Activated CD4-positive, alpha-beta T cell treated with anti-CD3 and anti-CD28 coated beads, Interleukin-2, Interleukin-6, amounts not matched to agents 100 ng/mL and 50 ng/mL, durations not matched to agents 16 hours and 8 hours (primary cell): ENCODE measurements at places on chromosomes 5 and 9.
A peak's percentile ranks its signal among the peaks of the same experiment; 100 is the strongest.

- DNase-seq: no peak
Measured at GRCh38 chr9:81575956-81576355, 113.4 kb downstream of the TLE1 start.

- peak; percentile 60 for DNase-seq
Measured at GRCh38 chr5:73902327-73903051, 276.5 kb downstream of the ARHGEF28 start.

DNA sequence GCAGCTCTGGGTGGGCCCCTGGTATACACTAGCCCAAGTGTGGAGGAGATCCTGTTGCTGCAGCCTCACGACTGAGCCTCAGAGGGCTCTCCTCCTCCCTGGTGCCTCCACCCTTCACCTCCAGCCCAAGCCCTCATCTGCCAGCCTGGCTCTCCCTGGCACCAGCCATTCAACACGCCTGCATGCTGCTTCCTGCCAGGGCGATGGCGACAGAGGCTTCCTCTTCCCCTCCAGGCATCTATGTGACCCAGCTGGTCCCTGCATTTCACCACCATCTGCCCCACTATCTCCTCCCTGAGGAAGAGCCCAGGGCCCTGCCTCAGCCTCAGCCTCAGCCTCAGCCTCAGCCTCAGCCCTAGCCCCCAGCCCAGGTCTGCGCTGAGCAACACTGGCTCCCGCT, 54.8 kb upstream of the ANGPTL2 start:
- no peak for DNase-seq

- no peak for DNase-seq
Measured at GRCh38 chr9:98833090-98833956, 25.9 kb downstream of the GALNT12 start.

GRCh38 chr5:113617191-113617796, 103.8 kb downstream of the YTHDC2 start:
- DNase-seq: no peak

DNA sequence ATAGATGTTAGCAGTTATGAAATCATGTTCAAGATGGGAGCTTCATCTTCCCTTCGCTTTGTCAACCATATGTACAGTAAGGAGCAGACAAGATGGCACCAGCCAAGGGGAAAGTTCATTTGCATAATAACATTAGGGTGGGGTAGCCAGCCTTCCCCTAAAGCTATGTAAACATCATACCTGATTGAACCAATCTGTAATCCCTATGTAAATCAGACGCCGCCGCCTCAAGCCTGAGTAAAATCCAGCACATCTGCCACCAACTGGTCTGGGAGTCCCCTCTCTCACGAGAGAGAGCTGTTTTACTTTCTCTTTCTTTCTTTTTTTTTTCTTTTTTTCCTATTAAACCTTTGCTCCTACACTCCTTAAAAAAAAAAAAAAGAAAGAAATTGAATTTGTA, 30.8 kb upstream of the REEP2 start:
- DNase-seq: peak; percentile 63

GRCh38 chr9:34929506-34930102, 28.5 kb upstream of the PHF24 start:
- peak; percentile 30 for DNase-seq

- no peak for DNase-seq
Measured at GRCh38 chr9:87290241-87291052, 207.2 kb upstream of the DAPK1 start.

- DNase-seq: no peak
Measured at GRCh38 chr5:177484902-177485549, 11.6 kb upstream of the DBN1 start.

DNA sequence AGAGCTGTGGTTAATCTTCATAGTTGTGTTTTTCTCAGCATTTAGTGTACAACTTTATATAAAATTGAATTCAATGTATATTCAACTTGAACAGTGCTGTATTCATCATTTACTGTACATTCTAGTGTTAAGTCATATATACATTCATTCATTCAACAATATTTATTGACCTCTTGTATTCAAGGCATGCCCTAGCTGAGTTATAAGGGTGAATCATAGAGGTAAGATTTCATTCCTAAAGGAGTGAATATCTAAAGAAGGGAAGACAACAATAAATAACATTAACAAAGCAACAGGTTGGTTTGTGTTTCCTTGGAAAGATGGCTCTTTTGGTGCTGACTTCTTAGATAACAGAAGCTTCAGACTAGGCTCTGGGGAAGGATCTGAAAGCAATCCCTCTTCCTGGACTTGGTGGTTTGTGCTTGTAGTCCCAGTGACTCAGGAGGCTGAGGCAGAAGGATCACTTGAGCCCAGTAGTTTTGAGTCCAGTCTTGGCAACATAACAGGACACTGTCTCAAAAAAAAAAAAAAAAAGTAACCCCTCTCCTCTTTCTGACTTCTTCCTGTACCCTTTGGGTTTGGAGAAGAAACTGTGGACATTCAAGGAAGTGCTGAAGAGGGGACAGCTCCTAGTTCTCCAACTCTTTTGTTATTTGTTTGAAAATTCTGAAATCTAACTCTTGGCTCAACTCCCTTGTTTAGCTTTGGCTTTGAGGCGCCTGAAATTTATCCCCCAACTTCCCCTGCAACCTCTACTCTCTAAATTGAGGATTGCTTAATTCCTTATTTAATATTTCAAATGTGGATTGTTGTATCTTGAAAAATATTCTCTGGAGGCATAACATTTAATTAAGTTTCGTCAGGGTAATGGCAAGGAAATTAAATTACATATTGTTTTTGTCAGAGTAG, 80.2 kb downstream of the OSTF1 start:
- no peak for DNase-seq

DNA sequence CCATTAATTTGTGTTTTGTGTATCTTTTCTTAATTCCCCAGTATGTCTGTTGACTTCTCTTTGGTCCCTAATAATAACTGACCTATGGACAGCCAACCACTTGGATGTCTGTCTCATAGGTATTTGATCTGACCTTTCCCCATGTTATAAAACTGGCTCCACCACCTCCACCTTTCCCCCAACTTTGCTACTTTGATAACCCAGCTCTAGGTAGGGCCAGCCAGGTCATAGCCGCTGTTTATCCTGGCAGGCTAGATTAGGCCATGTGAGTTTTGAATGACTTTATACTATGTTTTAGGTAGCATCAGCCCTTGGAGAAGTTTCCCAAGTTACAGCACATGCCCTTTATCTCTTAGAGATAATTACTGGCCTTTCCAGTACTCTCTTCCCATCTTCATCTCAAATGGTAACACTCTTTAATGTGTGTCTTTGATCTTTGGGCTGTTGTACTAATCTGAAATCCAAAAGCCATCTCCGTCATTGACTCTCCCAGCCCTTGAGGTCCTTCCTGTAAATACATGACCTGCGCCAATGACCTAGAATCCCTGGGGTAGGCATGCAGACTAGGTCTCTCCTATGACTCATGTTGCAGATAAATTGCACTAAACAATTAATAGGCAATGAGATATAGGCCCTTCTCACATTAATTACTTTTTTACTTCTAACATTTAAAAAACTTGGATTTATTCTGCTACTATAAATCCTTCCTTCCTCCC, 152.6 kb downstream of the CD180 start:
- no peak for DNase-seq

DNA sequence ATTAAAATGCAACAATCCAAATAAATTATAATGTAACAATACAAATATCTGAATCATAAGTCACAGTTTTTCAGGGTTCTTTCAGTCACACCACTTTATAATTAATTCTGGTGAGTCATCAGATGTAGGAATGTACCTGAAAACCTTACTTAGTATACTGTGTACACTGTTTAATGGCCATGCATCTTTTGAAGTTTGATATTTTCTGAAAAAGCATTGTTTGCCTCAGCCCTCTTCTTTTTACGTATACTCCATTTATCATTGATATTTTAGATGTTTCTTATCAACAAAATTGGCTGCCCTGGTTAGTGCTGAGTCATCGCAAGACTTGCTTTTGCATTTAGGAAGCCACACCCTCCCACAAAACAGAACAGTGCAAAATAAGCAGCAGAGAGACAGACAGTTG, 218.6 kb downstream of the PJA2 start:
- DNase-seq: peak; percentile 47

GRCh38 chr5:133864711-133865110, 103.7 kb downstream of the C5orf15 start:
- DNase-seq: no peak

GRCh38 chr9:20950707-20951106, 80.7 kb downstream of the HACD4 start:
- no peak for DNase-seq

DNA sequence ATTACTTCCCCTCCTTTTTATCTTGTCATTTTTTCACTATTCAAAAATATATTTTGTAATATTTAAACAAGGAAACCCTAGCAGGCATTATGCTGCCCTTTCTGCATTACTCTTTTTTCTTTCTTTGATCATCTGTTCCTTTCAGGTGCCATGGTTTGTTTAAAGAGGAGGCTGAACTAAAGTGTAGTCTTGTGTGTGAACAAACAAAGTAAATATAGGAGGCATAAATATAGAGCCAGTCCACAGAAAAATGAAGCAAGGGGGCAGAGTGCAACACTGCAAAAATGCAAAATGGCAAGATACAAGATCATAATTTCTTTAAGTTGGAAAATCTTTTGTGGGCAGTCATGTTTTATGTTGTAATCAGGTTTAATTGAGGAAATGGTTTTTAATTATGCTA, 947.3 kb upstream of the COX7C start:
- DNase-seq: no peak

GRCh38 chr9:103900466-103900865, 193.6 kb upstream of the SMC2 start:
- no peak for DNase-seq

GRCh38 chr9:18233776-18234445, 240.0 kb upstream of the ADAMTSL1 start:
- no peak for DNase-seq

DNA sequence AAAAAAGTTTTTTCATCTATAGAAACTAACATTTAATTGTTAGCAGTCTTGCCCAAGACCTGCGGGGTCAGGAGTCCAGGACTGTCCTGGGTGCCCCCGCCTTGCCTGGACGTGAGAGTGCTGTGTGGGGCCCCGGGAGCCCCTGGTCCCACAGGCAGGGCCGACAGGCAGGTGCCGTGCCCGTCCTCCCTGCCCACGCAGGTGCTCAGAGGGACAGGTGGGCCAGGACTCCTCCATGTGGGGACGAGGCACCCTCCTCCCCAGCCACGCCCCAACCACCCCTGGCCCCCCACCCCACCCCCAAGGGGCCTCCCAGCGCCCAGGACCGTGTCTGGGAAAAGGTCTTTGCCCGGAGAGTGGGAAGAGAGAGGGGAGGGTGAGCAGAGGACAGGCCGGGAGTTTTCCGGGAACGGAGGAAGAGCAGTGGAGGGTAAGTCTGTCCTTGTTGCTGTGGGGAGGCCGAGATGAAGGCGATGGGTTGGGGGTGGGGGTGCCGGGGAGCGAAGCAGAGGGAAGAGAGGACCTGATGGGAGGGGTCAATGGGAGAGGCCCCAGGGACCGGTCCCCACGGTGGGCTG, 2.7 kb upstream of the LCN12 start:
- DNase-seq: no peak

GRCh38 chr5:141951332-141951781, 6.6 kb downstream of the PCDH12 start:
- DNase-seq: peak; percentile 40

DNA sequence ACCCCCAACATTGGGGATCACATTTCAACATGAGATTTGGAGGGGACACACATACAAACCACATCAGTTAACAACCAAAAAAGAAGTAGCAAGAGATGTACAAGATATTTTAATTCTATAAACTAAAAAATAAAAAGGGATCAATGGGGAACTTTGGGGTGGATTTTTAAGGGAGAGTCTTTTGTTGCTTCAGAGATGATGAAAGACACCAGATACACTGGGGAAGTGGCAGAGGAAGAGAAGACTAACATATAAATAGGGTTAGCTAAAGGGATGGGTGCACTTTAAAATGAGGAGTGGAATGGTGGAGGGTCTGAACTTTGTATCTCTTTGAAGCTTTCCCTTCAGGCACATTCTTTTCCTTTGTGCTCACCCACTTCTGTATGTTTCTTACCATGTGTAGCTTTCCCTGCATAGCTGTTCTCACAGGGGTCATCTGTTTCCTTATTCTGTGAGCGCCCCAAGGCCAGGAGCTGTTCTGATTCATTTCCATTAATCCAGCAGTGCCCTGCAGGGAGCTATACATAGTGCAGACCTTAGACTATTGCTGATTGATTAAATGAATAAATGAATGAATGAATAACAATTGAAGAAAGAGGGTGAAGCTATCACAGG, 531.6 kb upstream of the KLF4 start:
- no peak for DNase-seq

DNA sequence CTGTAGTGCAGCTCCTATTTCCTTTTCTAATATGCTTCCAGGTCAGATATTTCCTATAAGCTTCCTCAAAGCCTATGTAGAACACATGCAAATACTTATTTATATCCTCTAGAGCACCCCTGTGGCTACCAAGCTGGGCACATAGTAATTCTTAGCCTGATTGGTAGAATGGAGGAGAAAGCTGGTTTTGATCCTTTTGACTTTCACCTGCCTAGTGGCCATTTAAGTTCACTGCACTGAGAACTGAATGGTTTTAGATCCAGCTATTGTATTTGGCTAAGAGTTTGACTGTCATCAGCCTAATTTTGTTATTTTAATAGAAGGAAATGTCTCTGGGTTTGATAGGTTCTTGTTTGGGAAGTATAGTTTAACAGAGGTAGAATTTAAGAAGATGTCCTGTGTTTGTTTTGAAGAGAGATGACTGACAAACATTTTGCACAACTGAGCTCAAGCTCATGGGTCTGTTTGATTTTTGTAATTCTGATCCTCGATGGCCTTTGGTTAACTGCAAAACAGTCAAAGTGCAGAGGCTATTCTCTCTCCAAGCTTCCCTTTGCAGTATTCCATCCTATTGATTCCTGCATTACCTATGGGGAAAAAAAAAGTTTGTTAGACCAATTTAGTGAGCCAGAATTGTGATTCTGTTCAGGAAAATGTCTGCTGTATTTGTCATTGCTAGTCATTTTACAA, 85.4 kb downstream of the KCNN2 start:
- no peak for DNase-seq

DNA sequence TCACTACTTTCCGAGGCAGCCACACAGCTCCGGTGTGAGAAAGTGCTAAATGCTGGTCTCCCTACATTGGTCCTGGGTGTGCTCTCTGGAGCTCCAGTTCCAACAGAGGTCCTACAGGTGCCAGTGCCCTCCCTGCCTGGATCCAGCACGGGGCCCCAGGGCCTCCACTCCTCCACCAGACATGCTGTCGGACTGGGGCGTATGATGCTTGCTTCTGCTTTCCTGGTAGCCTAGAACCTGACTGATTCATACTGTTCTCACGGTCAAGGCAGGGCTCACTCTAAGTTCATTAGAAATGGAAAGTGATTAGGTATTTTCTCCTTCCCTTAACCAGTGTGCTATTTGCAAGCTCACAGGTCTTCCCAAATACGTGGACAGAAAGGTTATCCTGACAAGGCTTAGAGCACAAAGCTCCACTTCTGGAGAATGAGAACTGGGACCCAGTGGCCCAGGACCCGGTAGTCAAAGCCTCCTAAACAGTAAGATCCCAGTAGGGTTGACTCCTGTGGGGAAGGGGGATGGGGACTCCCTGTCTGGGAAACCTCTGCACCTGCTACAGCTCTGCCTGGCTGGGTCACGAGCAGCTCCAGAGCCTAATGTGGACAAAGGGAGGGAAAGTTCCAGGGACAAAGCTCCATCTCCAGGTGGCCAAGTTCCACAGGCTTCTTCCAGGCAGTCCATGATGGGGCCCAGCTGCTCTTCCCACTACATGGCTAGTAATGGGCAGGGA, 98.1 kb downstream of the PAX5 start:
- DNase-seq: no peak

- DNase-seq: no peak
Measured at GRCh38 chr9:135410421-135410820, 69.2 kb upstream of the PPP1R26 start.

- no peak for DNase-seq
Measured at GRCh38 chr9:126485662-126486061, 128.1 kb upstream of the LMX1B start.

- DNase-seq: no peak
Measured at GRCh38 chr5:137791387-137791786, 37.2 kb upstream of the HNRNPA0 start.
